ENCODE measurements at places on chromosomes 3 and 15. TPM values are rescaled to one million over a fixed set of nuclear protein-coding genes. Genes with fewer than 3 reads are reported as not detected.

GRCh38 chr3:119937229-119937628 lies 155.3 kb downstream of the NR1I2 start:
- no peak for DNase-seq

The SGO1 gene
- 9.8 TPM for polyA plus RNA-seq

The TOP2B gene
- polyA plus RNA-seq = 372 TPM

DNA sequence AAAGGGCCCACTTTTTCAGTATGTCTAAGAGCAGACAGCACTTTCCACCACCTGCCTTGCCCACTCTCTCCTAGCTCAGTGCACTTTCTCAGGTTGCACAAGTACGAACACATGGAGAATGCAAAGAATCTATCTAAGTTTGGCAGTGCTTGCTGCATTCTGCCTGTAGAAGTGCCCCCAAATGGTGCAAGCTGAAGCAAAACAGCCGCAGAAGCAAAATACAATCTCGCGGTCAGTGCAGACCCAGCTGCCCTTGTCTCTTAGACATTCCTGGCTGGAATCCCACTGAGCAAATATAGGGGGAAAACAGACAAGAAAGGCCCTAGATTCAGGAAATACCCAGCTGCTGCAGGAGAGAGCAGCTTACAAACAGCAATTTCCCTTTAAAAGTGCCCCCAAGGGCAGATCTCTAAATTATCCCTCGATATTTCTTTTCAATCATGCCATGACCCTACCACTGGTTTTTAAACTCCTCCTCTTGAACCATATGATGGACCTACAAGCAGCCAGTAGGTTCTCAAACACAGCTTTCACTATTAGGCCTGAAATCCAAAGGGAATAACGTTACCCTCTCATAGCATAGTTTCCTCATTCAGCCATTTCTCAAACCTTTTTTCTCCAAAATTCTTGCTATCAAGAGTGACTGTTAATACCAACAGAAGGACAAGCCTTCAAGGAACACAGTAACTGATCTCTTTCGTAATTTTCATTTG lies 67.0 kb downstream of the TNIK start:
- DNase-seq = no peak

- no peak for DNase-seq
Observed at GRCh38 chr3:85554153-85554552, 595.4 kb downstream of the CADM2 start.

DNA sequence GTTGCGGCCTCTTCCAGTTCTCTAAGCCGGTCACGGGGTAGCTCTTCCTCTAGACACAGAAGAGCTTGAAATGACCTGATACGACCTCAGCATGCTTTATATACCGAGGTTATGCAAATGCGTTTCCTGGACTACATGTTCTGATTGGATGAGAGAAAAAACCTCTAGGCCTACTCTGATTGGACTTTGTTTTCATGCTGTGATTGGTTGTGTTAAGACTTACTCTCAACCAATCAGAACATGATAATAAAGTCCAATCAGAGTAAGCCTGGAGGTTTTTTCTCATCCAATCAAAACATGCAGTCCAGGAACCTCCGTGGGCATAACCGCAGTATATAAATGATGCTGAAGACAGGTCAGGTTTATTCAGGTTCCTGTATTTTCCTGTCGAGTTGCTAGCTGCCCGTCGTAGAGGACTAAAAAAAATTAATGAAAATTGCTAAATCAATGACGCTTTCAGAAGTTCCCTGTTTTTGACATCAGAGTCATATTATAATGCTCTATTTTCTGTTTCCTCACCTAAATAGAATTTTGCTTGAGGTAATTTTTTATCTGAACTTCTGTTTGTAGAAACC lies 177.4 kb downstream of the POTEB3 start:
- no peak for DNase-seq

The LRRC57 gene
- 23.0 TPM for polyA plus RNA-seq

The C3orf70 gene
- polyA plus RNA-seq = 9.8 TPM

- no peak for DNase-seq
Observed at GRCh38 chr15:28109626-28110455, 10.7 kb upstream of the OCA2 start.

GRCh38 chr3:46695962-46696894 lies 2.7 kb upstream of the ALS2CL start:
- no peak for DNase-seq

- DNase-seq = no peak
Observed at GRCh38 chr3:146106986-146107385, 54.0 kb downstream of the PLOD2 start.

GRCh38 chr3:144852999-144853398 lies 881.4 kb downstream of the DIPK2A start:
- no peak for DNase-seq

The SKOR1 gene
- polyA plus RNA-seq = 0.24 TPM

GRCh38 chr3:65778968-65779367 lies 259.8 kb downstream of the MAGI1 start:
- DNase-seq = peak; percentile 31

DNA sequence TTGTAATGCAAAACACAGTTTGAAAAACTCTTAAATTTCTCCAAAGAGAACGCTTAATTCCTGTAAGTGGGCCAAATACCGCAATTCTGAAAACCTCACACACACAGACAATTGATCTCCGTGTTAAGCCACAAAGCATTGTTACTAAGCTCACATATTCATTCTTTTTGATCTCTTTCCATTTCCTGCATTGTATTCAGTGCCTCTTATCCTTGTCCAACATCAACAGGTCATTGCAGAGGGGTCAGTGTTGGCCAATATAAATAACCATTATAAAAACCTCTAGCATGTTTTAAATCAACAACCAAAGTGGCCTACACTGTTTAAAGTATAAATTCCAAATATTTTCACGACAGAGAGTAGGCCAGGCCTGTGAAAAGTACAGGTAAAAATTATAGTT lies 171.1 kb downstream of the PDZRN3 start:
- no peak for DNase-seq

DNA sequence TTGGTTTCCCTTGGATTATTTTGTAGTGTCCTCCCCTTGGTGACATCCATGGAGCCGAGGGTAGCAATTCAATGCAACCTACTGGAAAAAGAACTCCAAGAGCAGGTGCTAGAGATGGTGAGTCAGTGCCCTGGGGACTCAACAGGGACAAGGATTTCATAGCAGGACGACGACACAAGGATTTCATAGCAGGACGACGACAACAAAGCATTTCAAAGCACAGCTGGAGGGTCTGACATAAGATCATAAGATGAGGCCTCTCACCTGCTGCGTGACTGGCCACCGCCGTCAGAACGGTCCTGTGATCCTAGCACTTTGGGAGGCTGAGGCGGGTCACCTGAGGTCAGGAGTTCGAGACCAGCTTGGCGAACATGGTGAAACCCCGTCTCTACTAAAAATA lies 22.5 kb downstream of the NRROS start:
- DNase-seq = no peak

- DNase-seq = no peak
Observed at GRCh38 chr3:123951522-123952447, 9.2 kb downstream of the CCDC14 start.

DNA sequence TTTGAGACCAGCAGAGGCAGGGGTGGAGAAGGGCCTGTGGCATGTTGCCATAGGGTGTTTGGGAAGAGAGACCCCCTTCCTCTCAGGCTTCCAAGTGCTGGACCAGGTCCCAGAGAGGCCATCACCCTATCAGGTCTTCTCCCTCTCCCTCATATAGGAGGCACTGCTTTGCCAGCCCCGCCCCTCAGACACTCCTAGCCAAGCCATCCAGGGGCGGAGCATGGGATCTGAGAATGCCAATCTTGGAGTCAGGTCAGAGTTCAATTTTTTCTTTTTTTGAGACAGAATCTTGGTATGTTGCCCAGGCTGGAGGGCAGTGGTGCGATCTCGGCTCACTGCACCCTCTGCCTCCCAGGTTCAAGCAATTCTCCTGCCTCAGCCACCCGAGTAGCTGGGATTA lies 32.7 kb downstream of the CRABP1 start:
- DNase-seq = no peak

GRCh38 chr3:53899750-53900149 lies 8.1 kb upstream of the SELENOK start:
- no peak for DNase-seq

The NEDD4 gene
- 14.9 TPM for polyA plus RNA-seq

The THAP10 gene
- 7.4 TPM for polyA plus RNA-seq

The ANKUB1 gene
- not detected for polyA plus RNA-seq

- peak; percentile 66 for DNase-seq
Observed at GRCh38 chr3:64150623-64151207, 74.6 kb downstream of the PRICKLE2 start.

DNA sequence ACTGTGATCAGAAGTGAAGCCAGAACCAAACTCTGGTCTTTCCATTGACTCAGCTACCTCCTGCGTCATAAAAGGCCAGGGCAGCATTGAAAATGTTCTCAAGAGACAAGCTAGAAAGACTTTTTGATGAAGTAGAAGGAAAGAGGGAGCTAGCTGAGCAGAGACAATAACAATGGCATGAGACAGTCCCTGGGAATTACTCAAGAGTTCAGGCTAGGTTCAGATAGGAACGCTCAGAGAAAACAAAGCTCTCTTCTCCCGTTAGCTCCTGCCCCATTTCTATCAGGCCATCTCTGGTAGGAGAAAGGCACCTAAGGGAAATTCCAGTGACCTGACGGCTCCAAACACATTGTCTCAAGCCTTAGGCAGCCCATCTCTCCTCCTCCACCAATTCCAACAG lies 7.0 kb upstream of the OXTR start:
- no peak for DNase-seq

GRCh38 chr3:48558493-48559134 lies 2.0 kb upstream of the PFKFB4 start:
- no peak for DNase-seq

- DNase-seq = no peak
Observed at GRCh38 chr3:126491221-126492013, 15.7 kb upstream of the ZXDC start.
